Activated B cell treated with CpG ODN at 0.5 μM for 24 hours (primary cell): ENCODE measurements at places on chromosomes 7 and 10. TPM values are rescaled to one million over a fixed set of nuclear protein-coding genes. Genes with fewer than 3 reads are reported as not detected.

Gene IL6
- 64.4 and 72.3 TPM in 2 replicates for total RNA-seq

DNA sequence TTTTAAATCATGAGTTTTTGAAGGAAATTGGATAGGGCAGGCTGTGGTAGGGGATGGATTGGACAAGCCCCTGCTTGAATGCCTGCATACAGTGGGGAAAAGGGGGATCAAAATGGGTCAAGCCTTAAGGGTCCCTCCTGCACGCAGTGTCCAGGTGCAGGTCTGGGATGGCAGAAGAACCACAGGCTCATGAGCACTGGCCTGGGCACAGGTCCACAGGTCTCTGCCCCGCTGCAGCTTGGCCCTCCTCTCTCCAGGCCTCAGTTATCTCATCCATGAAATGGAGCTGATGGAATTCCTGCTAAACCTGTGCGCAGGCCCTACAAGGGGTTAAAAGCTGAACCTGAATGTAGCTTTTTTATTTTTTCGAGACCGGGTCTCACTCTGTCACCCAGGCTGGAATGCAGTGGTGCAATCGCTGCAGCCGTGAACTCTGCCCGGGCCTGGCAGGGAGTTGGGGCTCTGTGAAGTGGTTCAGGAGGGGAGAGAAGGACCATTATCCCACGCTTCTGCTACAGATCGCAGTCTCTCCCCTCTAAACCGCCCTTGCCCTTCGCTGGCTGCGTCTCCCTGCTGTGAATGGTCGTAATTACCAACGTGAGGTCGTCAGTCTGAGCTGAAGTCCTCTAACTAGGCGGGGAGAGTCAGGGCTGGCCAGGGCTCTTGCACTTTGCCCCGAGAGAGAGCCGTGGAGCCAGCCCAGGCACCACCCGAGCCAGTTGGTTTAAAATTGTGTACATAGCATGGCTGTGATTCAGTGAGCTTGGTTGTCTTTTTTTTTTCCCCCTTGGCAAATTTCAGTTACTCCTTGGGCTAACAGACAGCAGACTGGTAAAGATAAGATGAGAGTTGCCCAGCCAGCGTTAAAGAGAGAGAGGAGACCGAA lies 77.5 kb upstream of the GTF2I start:
- DNase-seq: no peak

DNA sequence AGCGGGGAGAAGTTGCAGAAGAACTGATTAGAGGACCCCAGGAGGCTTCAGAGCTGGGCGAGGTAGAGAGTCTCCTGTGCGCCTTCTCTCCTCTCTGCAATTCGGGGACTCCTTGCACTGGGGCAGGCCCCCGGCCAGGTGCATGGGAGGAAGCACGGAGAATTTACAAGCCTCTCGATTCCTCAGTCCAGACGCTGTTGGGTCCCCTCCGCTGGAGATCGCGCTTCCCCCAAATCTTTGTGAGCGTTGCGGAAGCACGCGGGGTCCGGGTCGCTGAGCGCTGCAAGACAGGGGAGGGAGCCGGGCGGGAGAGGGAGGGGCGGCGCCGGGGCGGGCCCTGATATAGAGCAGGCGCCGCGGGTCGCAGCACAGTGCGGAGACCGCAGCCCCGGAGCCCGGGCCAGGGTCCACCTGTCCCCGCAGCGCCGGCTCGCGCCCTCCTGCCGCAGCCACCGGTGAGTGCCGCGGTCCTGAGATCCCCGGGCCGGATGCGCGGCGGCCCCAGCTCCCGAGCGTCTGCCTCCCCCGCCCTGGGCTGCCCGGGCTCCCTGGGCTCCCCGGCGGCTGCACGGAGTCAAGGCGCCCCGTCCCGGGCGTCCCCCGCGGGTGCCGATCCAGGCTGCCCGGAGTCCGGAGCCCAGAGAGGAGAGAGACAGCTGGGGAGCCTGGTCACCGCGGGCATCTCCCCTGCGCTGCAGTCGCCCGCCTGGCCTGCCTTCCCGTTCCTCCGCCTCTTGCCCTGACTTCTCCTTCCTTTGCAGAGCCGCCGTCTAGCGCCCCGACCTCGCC lies at the start of gene PLAU:
Gene PLAU, plus strand, starts transcription at position 369 of the 789 bp plus-strand sequence. CDS start 424 bp downstream, outside the sequence.
- DNase-seq: peak; percentile 40

DNA sequence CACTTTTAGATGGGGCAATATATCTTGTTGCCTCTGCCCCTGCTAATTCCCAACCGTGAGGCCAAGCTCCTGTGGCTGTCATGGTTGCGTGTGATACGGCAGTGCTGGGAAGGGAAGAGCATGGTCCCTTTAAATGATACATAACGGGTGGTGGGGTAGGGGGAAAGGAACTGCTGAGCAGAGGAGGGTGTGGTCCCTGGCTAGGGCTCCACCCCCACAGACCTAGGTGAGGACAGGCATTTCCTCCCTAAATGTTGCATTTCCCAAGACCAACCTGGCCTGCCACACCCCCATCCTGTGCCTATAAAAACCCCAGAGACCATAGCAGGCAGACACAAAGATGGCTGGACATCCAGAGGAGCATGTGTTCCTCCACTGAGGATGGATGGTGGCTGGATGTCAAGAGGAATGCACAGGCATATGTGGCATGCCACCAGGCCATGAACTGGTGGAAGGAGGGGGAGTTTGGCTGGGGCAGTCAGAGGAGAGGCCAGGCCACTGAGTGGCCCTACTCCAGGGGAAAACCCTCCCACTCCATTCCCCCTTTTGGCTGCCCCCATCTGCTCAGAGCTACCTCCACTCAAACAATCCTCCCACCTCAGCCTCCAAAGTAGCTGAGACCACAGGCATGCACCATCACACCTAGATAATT lies 104.0 kb downstream of the PLXDC2 start:
- DNase-seq: no peak

Gene TAS2R3
- 2.8 and 3.3 TPM in 2 replicates for total RNA-seq

Gene TAF5
- total RNA-seq: 3.6 and 3.8 TPM in 2 replicates

DNA sequence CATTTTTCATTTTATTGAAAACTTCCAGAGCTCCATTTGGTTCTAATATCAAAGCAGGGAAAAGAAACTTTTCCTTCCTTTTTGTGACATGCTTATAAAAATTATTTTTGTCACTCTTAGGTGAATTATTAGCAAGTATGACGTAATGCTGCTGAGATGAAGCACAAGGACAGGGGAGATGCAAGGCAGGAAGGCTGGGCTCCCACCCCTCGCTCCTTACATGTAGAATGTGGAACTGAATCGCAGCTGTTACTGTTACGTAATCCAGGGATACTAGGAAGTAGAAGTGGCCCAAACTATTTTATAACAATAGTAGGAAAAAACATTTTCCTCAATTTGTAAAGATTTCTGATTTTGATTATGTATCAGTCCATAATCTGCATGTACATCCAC lies 17.1 kb upstream of the GTPBP4 start:
- no peak for DNase-seq

- DNase-seq: no peak
Measured at GRCh38 chr7:32053204-32053603, 17.0 kb downstream of the PDE1C start.

Gene CPA2
- total RNA-seq: not detected in 2 replicates

DNA sequence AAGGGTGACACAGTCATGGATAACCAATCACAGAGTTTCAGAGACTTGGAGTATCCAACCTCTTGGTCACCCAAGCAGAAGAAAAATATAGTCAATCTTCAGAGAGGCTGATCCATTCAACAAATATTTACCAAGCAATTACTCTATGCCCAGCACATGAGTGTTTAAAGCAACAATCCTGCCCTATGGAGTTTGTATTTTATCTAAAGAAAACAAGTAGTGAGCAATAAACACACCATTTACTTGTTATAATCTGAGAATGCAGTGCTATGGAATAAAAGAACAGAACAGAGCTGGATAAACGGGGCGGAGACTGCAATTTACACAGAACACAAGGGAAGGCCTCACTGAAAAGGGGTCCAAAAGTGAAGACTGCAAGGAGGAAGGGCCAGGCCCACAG lies 63.8 kb downstream of the GRB10 start:
- DNase-seq: no peak

- DNase-seq: no peak
Measured at GRCh38 chr7:150715293-150715692, 1.1 kb upstream of the GIMAP1 start.

Gene ANLN
- total RNA-seq: 0.29 and 0.73 TPM in 2 replicates

DNA sequence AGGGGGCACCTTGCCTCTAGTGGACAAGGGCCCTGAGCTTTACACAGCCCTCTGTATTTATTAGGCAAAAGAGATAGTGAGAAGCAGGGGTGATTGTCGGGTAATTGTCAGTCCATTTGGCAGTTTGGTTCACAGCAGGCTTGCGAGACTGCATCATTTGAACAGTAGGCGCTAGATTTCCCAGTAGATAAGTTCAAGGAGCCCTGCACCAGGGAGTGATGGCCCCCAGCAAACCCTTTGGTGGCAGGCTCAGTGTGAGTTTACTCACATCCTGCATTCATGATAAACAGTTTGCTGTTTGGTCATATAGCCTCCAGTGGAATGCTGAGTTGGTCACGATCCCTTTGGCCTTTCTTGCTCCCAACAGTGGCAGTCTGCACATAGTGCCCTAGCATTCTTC lies 59.4 kb downstream of the MARCHF5 start:
- DNase-seq: no peak

Gene PCDH15
- total RNA-seq: not detected in 2 replicates

Gene OPTN
- 34.9 and 35.4 TPM in 2 replicates for total RNA-seq

Gene DNAJC12
- total RNA-seq: 0.31 TPM in 1 of 2 replicates, not detected in the other

DNA sequence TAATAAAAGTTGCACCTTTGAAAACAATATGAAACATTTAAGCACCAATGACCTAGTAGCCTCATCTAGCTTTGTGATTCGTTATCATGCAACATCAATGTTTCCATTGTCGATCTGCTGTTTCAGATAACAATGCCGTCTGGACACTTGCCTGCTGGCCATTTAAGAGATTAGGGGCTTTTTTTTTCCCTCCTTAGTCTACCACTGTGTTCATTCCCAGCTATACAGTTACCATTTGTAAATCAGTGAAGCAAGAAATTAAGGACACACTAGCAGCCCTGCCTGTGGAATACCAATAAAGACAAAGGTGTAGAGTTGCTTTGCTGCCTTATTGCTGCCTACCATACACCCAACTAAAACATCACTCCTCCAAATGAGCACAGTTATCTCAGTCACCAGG lies 37.6 kb upstream of the MYO3A start:
- no peak for DNase-seq

Gene SFTPA1
- not detected in 2 replicates for total RNA-seq

Gene MOGAT3
- total RNA-seq: not detected in 2 replicates

Gene STAMBPL1
- 38.7 and 44.5 TPM in 2 replicates for total RNA-seq

DNA sequence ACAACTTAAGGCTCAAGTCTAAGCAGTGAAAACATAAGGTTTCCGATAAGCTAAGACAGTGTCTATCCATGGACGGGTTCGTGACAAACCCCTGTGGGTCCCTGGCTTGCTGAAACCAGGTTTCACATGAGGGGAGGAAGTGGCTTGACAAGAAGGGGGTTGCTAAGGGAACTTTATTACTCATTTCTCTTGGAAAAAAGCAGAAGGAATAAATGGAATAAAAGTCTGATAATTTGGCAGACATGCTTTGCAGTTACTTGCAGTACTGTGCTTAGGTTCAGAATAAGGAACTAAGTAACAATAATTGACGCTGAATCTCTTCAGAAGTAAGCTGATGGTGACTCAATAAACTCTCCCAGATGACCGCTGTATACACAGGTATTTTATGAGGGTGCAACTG lies 34.7 kb downstream of the RBM17 start:
- no peak for DNase-seq

Gene FRMD4A
- 0.44 and 0.64 TPM in 2 replicates for total RNA-seq

DNA sequence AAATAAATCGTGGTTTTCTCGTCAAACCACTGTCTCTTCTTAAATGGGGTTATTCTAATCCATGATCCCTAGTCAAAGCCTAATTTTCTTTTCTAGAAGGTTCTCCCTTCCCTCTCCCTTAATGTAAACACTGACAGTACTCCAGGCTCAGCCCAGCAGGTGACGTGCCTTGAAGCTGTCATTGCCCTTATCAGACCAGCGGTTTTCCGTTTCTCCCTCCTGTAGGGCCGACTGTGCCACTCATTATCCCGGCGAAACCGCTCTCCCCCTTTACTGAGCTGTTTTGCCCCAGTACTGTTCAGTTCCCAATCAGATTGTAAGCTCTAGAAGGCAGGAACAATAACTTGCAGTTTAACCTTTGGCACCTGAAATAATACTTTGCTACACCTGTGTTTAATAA lies 153.5 kb upstream of the RHEB start:
- DNase-seq: no peak

- DNase-seq: no peak
Measured at GRCh38 chr10:118472415-118473304, 122.8 kb downstream of the PRLHR start.

Gene CRHR2
- total RNA-seq: not detected in 2 replicates

- no peak for DNase-seq
Measured at GRCh38 chr7:121634356-121634755, 238.2 kb upstream of the FAM3C start.

GRCh38 chr7:54813398-54813797 lies 54.4 kb upstream of the SEC61G start:
- DNase-seq: no peak

Gene LUC7L2
- 94.0 and 118 TPM in 2 replicates for total RNA-seq

GRCh38 chr10:33783078-33783477 lies 448.6 kb upstream of the NRP1 start:
- DNase-seq: no peak

DNA sequence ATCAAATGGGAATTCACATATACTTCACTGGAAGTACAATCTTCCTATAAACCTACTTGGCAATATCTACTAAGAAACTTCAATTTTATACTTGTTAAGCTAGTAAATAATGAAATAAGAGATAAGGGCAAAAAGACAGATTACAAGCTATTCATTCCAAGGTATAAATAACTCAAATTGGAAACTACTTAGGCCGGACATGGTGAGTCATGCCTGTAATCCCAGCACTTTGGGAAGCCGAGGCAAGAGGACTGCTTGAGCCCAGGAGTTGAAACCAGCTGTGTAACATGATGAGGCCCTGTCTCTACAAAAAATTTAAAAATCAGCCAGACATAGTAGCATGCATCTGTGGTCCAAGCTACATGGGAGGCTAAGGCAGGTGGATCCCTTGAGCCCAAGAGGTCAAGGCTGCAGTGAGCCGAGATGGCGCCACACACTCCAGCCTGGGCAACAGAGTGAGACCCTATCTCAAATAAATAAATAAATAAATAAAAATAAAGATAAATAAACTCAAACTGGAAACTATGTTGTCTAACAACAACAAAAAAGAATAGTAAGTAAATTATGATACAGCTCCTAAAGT lies 37.6 kb downstream of the ARHGAP21 start:
- no peak for DNase-seq

Gene PODXL
- 0.93 and 1.4 TPM in 2 replicates for total RNA-seq

DNA sequence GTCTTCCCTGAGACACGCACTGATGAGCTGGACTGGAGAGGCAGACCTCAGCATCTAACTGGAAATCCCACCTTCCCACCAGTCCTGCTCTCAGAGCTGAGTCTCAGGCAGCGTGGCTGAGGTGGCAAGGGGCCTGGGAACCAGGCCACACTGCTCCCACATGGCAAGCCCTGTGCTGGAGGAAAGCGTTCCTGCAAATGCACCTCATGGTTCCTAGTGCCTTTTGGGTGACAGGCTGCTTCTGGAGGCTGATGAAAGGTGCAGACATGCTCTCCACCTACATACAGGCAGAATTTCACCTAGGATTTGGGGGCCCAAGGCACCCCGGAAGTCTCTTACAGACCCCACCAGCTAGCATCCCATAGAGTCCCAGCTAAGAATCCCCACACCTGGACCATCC lies 432.9 kb upstream of the FOXK1 start:
- DNase-seq: no peak
